ENCODE measurements at places on chromosomes 7 and 10.

DNA sequence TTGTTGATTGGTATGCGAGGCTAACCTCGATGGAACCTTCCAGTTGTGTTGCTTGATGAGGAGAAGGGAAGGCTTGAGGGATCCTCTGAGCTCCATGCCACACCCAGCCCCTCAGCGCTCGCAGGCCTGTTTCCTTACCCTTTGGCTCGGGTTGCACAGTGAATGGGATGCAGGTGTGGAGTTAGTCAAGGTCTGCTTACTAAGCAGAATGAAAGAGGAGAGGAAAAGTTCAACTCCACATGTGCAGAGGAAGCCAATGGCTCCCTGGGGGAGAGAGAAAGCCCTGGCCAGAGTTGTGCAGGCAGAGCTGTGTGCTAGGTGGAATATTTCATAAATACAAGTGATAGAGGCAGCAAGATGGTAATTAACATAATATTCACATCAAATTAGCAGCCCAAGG, 85.5 kb downstream of the JCAD start:
- DNase-seq, result no peak

- DNase-seq, result no peak
Measured at GRCh38 chr10:100747456-100748230, 2.3 kb downstream of the PAX2 start.

- no peak for DNase-seq
Measured at GRCh38 chr10:21584834-21585530, 51.0 kb downstream of the MLLT10 start.

DNA sequence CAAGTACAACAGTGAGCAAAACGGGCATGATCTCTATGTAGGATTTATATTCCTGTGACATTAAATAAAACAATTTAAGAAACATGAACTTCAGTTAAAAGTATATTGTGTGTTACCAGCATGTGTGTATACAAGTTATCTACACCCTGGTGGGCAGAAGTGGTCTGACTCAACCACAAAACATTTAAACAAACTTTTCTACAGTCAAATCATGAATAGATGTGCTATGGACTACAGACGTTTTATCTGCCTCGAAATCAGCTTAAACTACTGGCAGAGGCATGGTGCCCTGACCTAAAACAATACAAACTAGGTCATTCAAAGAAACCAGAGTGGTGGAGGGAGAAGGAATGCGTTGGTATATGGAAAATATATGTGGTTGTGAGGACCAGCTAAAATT, 3.6 kb downstream of the ARL3 start:
- no peak for DNase-seq

DNA sequence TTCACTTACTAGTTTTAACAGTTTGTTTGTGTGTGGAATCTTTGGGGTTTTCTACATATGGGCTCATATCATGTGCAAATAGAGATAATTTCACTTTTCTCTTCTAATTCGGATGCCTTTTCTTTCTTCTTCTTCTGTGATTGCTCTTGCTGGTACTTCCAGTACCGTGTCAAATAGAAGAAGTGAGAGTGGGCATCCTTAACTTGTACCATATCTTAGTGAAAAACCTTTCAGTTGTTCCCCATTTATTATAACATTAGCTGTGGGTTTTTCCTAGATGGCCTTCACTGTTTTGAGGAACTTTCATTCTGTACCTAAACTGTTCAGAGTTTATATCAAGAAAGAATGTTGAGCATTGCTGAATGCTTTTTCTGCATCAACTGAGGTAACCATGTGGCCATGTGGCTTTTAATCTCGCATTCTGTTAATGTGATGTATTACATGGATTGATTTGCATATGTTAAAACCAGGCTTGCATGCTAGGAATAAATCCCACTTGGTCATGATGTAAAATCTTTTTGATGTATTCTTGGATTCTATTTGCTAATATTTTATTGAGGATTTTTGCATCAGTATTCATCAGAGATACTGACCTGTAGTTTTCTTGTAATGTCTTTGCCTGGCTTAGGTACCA, 78.7 kb downstream of the FAM107B start:
- DNase-seq, result no peak

DNA sequence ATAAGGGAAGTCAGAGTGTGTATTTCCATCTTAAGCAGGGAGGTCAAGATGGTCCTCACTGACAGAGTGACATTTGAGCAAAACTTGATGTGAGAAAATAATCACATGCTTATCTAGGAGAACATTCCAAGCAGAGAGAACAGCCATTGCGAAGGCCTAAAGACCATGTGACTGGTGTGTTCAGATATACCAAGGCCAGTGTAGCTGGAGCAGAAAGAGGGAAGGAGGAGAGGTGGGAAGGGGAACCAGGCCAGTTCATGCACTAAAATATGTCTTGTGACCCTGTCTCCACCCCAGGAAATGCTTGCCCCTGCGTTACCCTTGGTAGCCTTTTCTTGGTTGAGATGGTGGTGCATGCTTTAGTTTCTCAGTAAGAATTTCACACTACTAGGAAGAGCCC, 77.4 kb downstream of the CACNB2 start:
- no peak for DNase-seq

Measured in stimulated activated CD8-positive, alpha-beta memory T cell treated with anti-CD3 and anti-CD28 coated beads, Interleukin-2, amount 100 ng/mL, for 1 hour (primary cell).